ENCODE measurements at places on chromosomes 7 and 10. TPM values are rescaled to one million over a fixed set of nuclear protein-coding genes. Genes with fewer than 3 reads are reported as not detected.

- DNase-seq: no peak
Observed at GRCh38 chr10:107686095-107686494, 521.6 kb upstream of the SORCS1 start.

GRCh38 chr10:102413053-102413705, 5.4 kb downstream of the PSD start:
- no peak for DNase-seq

GRCh38 chr10:113292086-113292485, 260.8 kb upstream of the HABP2 start:
- no peak for DNase-seq

The SORCS1 gene
- total RNA-seq: 1.1 TPM

The AFAP1L2 gene
- total RNA-seq: 5.7 TPM

The ADAMTS14 gene
- 4.1 TPM for total RNA-seq

The CLIP2 gene
- total RNA-seq: 34.1 TPM

The C7orf57 gene
- total RNA-seq: not detected

Measured in mesothelial cell of epicardium (in vitro differentiated cells).